Caco-2 (cell line): ENCODE measurements at places on chromosomes 12 and 14.

- H3K36me3 ChIP-seq = no peaks in the 10 kb centered on the region
- H3K4me3 ChIP-seq = no peak overlapping the region
- H3K27me3 ChIP-seq = no peaks in the 10 kb centered on the region
- 0 out of 2 replicates have a peak, but pooled peaks cover 4% of the 10 kb centered on the region for H3K4me1 ChIP-seq
- no peak overlapping the region for H3K27ac ChIP-seq
- no peak for DNase-seq
Observed at GRCh38 chr14:102805371-102805891, 28.2 kb downstream of the TRAF3 start.

DNA sequence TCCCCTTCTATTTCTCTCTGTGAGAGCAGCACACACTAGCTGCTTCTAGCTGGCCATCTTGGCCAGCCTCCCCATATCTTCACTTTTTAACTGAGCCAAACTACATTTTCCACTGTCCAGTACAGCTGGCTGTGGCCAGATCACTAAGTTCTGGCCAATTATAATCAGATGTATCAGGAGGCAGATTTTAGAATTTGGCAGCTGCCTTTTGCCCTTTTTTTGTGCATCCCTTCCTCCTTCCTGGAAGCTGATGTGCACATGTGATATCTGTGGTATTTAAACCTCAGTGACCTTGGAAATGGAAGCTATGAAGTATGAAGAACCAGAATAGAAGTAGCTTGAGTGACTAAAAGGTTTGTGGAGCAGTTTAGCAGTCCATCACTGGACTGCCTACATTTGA is 49.8 kb upstream of the ANO6 start:
- H3K27me3 ChIP-seq = no peaks in the 10 kb centered on the region
- H3K4me1 ChIP-seq = no peaks in the 10 kb centered on the region
- no peaks in the 10 kb centered on the region for H3K36me3 ChIP-seq
- no peak overlapping the region for H3K4me3 ChIP-seq
- no peak for DNase-seq

GRCh38 chr12:102220736-102221135 is 23.1 kb upstream of the PMCH start:
- no peak overlapping the region for H3K27ac ChIP-seq
- DNase-seq = no peak
- no peaks in the 10 kb centered on the region for H3K4me1 ChIP-seq
- no peak overlapping the region for H3K4me3 ChIP-seq
- no peaks in the 10 kb centered on the region for H3K36me3 ChIP-seq
- no peaks in the 10 kb centered on the region for H3K27me3 ChIP-seq

GRCh38 chr12:132277374-132277941 is 51.9 kb downstream of the GALNT9 start:
- peaks cover 12% of the 10 kb centered on the region; the same call in 1 of the 2 replicates for H3K4me1 ChIP-seq
- H3K27me3 ChIP-seq = no peaks in the 10 kb centered on the region
- no peak overlapping the region for H3K4me3 ChIP-seq
- no peak for DNase-seq

DNA sequence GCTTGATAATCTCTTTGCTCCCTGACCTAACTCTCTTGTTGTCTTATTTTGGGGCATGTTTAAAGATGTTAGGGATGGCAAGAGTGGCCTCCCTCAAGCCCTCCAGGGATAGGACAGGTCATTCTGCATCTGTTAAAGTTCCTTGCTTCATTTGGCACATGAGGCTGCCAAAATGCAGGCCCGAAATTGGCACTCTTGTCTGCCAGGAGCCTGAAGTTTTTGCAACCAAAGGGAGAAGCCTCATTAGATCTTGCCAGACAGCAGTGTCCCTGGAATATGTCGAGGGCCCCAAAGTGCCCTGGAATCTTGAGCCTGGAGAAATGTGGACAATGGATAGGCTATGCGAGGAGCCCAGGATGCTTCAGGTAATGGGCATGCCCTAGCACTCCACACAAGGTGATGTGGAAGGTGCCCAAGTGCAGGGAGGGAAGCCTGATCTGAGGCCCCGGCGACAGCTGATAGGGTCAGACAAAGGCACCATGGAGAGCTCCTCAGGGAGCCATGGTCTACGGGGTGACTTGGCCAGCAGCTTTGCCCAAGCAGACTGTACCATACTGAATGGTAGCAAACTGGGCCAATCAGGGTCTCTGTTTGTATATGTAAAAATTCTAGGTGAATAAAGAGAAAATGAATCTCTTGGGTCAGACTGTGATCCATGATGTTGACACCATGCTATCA is 173.0 kb upstream of the WSCD2 start:
- no peaks in the 10 kb centered on the region for H3K27me3 ChIP-seq
- H3K4me1 ChIP-seq = no peaks in the 10 kb centered on the region
- DNase-seq = no peak
- no peaks in the 10 kb centered on the region for H3K36me3 ChIP-seq

- no peak for DNase-seq
- no peak overlapping the region for H3K4me3 ChIP-seq
- H3K36me3 ChIP-seq = no peaks in the 10 kb centered on the region; the same call in 1 of the 2 replicates
- no peak overlapping the region for H3K27ac ChIP-seq
- no peaks in the 10 kb centered on the region for H3K27me3 ChIP-seq
Observed at GRCh38 chr12:25965682-25966081, 7.2 kb downstream of the RASSF8 start.

GRCh38 chr14:24863968-24864684 is 185.8 kb downstream of the STXBP6 start:
- H3K36me3 ChIP-seq = no peaks in the 10 kb centered on the region; the same call in 1 of the 2 replicates
- peaks cover 28% of the 10 kb centered on the region for H3K4me1 ChIP-seq
- no peaks in the 10 kb centered on the region for H3K27me3 ChIP-seq
- no peak for DNase-seq
- H3K27ac ChIP-seq = no peak overlapping the region
- no peak overlapping the region for H3K4me3 ChIP-seq
